CD4-positive, alpha-beta memory T cell (primary cell): ENCODE measurements at places on chromosomes 13 and 19.

DNA sequence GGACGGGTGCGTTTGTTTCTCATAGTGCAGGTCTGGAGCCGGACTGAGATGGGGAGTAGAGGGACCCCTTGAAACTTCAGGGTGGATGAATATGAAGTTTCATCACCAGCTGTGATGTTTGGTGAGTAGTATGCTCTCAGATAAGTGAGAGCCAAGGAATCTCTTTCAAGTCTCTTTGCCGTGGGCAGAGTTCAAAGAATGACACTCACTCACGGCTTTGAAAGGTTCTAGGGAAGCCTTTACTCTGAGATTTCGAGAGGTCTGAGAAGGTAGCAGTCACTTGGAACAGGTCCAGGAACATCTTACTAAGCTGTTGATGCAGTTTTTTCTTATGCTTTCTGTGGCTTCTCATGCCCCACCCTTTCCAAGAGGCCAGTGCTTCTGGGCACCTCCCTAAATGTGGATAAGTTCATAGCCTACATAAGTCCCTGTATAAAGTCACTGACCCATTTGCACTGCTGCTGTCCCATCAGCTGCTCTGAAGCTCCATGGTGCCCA, at the start of gene IGFL2:
TSS of gene IGFL2 (plus strand) at position 448 of the 498 bp plus-strand sequence. CDS start at position 489, 41 bp downstream.
- no peak for DNase-seq

GRCh38 chr19:5132206-5132560, 163.3 kb downstream of the KDM4B start:
- no peak for DNase-seq

DNA sequence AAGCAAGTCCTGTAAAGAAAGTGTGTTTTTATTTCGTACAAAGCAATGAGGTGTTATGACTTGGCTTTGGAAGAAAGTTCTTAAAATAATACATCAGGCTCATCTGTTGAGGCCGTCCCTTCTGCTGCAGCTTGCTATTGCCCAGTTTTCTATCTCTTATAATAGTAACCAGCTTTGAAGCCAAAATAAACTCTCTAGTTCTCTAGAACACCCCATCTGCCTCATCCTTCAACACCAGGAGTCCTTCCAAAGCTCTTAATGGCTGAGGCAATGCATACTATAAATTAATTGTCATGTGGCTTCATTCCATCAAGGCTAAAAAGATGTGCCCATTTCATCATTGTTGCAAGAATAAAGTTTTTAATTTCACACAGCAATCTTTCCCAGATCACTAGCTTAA, 49.4 kb upstream of the IPO5 start:
- no peak for DNase-seq

DNA sequence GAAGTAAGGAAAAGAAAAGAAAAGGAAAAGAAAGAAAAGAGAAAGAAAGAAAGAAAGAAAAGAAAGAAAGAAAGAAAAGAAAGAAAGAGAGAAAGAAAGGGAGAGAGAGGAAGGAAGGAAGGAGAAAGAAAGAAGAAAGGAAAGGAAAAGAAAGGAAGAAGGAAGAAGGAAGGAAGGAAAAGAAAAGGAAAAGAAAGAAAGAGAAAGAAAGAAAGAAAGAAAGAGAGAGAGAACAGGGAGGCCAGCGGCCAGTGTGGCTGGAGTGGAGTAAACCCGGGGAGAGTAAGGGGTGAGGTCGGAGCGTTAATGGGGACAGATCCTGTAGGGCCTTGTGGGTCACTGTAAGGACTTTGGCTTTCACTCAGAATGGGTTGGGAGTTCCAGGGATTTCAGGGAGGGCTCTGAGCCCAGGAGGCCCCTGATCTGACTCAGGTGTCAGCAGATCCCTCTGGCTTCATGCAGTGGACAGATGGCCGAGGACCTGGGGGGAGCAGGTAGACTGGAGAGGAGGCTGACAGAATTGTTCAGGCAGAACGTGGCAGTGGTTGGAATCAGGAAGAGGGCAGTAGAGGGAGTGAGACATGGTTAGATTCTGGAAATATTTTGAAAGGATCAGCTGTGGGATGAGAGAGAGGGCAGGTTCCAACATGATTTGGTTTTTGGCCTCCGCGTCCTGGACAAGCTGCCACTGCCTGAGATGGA, 19.8 kb upstream of the FXYD3 start:
- no peak for DNase-seq

DNA sequence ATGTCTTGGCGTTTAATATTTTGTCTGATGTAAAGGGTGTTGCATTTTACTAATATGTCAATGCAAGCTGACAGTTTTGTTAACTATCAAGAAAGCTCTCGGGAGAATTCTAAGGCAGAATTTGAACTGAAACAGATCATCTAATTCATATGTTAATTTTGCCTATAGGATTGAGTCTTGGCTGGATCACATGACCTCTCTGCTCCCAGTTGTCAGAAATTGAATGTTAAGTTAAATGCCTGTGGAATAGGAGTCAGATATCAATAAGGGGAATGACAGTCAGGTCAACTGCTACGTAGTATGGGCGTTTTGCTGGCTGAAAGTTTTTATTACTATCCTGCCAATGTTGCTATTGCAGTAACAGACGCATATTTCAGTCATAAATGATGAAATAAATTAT, 358.5 kb downstream of the MYO16 start:
- DNase-seq, result no peak

- DNase-seq, result no peak
Observed at GRCh38 chr13:51590231-51590970, 6.1 kb downstream of the WDFY2 start.

- no peak for DNase-seq
Observed at GRCh38 chr13:48634636-48635035, 19.1 kb upstream of the CYSLTR2 start.

DNA sequence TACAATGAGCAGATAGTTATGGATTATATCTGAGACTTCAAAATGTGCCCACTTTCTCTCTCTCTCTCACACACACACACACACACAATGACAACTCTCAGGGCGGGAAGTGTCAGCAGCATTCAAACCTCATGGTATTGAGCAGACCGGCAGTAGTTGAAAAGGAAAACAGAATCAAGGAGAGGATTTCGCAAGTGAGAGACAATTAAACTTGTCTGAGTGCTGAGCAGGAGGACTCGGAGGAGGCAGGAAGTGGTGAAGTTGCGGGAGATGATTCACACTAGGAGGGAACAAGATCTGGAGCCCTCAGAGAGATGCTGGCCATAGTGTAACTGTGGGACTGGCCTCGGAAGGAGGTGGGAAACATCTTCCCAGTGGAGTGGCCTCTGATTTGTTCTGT, 353.1 kb downstream of the EFNB2 start:
- DNase-seq, result no peak

DNA sequence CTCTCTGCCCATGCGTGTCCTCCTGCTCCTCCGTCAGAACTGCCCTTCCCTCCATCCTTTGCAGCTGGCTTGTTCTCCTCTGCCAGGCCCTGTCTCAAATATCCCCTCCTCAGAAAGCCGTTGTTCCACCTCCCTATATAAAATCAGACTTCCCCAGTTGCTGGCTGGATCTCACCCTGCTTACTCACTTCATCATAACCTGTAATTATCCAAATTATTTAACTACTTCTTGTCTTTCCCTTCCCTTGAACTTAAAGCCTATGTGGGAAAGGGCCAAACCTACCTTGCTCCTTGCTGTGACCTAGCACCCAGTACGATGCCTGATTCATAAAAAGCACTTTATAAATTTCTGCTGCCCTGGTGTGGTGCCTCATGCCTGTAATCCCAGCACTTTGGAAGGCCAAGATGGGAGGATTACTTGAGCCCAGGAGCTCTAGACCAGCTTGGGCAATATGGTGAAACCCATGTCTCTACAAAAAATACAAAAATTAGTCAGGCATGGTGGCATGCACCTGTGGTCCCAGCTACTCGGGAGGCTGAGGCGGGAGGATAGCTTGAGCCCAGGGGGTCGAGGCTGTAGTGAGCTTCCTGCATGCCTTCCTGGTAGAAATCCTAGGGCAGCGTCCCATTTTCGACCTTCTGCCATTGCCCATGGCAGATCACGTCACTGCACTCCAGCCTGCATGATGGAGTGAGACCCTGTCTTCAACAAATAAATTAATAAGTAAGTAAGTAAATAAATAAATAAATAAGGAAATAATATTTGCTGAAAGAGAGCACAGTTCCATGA, 39.5 kb upstream of the ZNF536 start:
- DNase-seq, result no peak

GRCh38 chr13:107457686-107458085, 757.6 kb downstream of the LIG4 start:
- no peak for DNase-seq

- peak; percentile 76 for DNase-seq
Observed at GRCh38 chr19:14433554-14434501, 722 bp downstream of the PKN1 start.

DNA sequence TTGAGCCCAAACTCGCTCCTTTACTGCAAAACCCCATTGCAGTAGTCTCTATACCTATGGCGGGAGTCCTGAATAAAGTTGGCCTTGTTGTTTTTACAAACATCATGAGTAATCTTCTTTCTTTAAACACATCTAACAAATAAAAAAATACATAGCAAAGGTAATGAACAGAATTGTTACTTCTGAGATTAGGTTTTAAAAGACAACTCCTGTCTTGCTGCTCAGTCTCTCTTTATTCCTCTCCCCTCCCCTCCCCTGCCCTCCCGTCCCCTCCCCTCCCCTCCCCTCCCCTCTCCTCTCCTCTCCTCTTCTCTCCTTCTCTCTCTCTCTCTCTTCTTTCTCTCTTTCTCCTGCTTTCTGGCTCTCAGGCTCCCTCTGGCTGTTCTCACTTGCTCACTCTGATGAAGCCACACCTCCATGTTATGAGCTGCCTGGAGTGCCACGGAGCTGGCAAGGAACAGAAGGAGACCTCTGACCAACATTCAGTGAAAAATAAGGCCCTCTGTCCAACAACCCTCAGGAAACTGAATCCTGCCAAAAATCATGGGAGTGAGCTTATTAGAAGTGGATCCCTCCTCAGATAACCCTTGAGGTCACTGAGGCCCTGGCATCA, 300.7 kb upstream of the MIR17HG start:
- no peak for DNase-seq

GRCh38 chr13:71877256-71877653, 10.3 kb upstream of the DACH1 start:
- no peak for DNase-seq

DNA sequence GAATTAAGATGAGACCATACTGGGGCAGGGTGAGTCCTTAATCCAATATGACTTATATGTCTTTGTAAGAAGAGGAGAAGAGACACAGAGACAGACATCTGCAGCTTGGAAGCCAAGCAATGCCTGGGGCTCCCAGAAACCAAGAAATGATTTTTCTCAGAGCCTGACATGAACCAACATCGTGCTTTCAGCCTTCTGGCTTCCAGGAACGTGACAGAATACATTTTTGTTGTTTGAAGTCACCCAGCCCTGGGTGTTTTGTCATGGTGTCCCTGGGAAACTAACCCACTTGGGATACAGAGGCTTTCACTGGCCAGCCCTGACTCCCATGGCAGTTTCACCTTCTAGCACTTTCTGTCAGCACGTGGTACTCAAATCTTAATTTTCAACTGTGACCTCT, 95.3 kb upstream of the SLC10A2 start:
- DNase-seq, result no peak

GRCh38 chr19:40305403-40305802, 20.3 kb upstream of the AKT2 start:
- DNase-seq, result peak; percentile 66

DNA sequence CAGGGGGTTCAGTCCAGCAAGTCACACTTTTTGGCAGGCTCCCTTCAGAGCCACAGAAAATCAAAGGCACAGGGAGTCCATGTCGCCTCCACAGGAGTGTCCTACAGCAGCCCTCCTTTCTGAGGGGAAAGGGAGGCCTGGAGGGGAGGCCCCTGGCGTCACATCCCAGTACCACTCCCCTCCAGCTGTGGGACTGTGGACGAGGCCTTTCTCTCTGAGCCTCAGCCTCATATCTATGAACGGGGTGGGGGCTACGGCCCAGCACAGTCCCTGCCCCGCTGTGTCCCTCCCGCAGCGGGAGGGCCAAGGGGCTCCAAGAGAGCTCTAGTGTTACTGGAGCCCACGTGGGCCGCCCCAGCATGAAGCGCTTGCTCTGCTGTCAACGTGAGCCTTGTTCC, 23.8 kb downstream of the PEPD start:
- DNase-seq, result no peak
